ENCODE measurements at places on chromosomes 6 and 20.

- DNase-seq = no peak
These were observed 203.1 kb downstream of the JARID2 start for GRCh38 chr6:15449011-15449410.

DNA sequence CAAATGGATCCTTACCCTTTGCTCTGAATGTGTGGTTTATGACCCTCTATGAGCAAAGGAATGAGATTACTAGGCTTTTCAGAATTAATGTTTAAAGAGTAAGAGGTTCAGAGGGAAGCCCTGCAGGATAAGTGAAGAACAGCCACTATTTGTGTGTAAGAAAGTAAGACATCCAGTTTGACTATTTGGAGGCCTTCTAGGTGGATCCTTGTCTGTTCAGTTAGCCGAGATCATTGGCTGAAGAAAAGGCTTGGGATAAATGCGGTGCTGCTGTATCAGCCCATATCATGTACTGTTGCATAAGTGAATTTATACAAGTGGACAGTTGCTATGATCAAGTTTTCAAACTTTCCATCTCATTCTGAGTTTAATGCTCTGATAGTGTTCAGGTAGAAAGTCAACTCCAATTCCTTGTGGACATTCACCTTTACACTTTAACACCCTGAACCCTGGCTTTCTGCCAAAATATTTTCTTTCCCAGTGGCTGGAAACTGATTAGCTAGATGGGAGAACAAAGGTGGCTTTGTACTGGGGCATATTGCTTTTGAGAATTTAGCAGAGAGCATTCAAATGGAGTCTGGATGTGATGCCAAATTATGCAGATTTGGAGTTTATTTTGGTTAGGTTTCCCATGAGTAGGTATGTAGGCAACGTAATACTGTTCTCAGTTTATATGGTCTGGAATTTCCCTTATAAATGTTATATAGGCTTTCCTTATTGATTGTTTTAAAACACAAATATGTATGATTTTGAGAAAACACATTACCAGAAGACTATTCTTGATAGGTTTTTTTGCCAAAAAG lies 15.0 kb downstream of the PARD6B start:
- DNase-seq = no peak

- no peak for DNase-seq
These were observed 662.8 kb downstream of the TBC1D32 start for GRCh38 chr6:120671519-120671918.

- no peak for DNase-seq
These were observed 134.1 kb downstream of the RFPL4B start for GRCh38 chr6:112481211-112481610.

DNA sequence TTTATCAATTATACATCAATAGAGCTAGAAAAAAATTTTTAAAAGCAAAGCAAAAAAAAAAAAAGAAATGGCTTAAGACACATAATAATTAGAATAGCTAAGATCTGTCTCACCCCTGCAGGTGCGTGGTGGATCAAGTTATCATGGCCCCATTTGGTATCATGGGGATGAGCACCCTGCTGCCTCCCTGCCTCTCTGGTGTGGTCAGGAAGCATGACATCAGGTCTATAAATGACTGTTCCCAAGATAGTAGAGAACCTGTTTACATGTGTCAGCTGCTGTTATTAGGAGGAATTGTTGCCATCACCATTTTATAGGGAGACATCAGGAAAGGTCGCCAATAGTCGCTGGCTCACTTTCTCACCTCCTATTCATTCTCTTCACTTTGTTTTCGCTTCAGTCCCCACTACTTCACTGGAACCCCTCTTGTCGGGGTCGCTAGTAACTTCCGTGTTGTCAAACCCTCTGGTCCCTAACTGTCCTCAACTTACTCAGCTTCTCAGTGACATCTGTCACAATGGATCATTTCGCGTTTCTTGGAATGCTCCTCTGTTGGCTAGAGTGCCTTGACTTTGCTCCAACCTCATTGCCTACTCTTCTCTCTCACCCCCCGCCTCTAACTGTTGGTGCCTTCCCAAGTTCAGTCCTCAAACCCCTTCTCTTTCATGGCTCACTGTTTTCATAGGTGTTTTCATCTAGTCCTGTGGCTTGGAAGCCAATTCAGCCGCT lies 4.7 kb downstream of the DNTTIP1 start:
- no peak for DNase-seq

GRCh38 chr20:57396984-57397692 lies 5.9 kb downstream of the RBM38 start:
- DNase-seq = no peak

DNA sequence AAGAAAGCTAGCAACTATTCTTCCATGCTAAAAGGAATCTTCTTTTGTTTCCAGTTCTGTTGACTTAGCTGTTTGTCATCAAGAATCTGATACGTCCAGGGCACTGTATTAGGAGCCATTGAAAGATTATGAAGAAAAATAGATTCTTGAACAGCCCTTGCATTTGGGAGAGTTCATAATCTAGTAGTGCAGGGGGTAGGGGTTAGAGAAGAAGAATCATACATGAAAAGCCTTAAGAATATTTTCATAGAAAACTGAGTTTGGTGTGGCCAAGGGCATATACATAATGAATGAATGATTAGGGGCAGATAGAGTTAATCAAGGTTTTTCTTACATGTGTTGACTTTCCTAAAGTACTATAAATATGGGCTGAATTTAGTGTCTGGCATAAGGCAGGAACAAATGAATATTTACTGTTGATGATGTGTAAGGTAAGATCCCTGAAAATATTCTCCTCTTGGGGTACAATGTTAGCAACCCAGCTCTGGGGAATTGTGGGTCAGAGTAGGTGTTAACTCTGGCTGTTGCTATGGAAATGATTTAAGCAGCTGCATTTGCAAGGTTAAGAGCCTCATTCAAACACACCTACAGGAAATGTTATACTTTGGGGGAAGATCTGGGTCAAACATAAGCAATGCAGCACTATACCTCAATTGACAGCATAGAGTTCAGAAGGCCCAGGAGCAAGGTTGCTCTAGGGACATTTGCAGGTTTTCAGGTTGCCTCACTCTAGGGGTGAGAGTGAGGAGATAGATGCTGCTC lies 667.3 kb upstream of the CITED2 start:
- DNase-seq = no peak

GRCh38 chr6:18021166-18021850 lies 33.9 kb upstream of the KIF13A start:
- DNase-seq = no peak

GRCh38 chr6:42545226-42545773 lies 18.5 kb upstream of the UBR2 start:
- no peak for DNase-seq

GRCh38 chr6:142903812-142904211 lies 41.2 kb downstream of the HIVEP2 start:
- no peak for DNase-seq

GRCh38 chr6:5422321-5422915 lies 161.1 kb downstream of the FARS2 start:
- no peak for DNase-seq

GRCh38 chr6:167552961-167553735 lies 228.3 kb downstream of the TTLL2 start:
- no peak for DNase-seq

GRCh38 chr20:37979021-37979985 lies 54.0 kb downstream of the TTI1 start:
- DNase-seq = no peak

DNA sequence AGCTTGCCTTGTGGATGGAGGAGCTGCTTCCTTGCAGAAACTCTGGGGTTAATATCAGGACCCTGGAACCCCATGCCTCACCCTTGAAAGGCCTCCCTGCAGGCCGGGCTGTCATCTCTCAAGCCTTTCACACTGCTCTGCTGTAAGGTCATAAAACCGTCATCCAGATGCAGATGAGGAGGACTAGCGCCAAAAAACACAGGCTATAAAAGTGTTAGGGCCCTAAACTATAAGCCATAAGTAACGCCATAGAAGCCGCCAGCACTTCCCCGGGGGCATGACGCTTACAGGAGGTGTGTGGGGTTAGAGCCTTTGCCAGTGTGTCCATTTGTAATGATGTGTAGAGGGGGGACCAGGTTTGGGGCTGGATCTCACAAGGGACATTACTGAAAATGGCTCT lies 47.6 kb downstream of the CDH4 start:
- DNase-seq = no peak

DNA sequence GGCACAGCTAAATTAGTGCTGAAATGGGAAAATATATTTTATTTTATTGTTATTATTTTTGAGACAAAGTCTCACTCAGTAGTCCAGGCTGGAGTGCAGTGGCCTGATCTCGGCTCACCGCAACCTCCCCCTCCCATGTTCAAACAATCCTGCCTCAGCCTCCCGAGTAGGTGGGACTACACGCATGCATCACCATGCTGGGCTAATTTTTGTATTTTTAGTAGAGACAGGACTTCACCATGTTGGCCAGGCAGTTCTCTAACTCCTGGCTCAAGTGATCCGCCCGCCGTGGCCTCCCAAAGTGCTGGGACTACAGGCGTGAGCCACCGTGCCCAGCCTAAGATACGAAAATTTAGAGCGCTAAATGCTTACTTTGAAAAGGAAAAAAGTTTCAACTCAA lies 4.8 kb downstream of the RAB23 start:
- no peak for DNase-seq

DNA sequence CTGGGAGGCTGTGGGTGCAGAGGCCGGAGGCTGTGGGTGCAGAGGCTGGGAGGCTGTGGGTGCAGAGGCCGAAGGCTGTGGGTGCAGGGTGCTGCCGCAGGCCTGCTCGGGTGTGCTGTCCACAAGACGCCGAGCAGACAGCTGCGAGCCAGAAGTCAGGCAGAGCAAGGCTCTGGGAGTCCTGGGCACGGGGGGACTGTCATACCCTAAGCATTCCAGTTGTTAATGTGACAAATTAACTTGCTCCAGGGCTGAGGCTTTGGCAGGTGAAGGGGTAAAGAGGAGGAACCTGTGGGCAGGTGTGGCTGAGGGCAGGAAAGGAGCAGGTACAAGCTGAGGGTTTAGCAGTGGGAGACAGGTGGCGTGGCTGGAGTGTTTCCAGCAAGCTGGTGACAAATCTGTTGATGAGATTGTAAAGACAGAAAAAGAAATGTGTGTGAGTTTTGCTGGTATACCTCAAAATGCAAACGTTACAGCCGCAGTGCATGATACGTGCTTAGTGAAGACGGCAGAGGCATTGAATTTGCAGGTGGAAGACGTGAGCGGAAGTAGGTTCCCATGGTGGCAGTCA lies 14.2 kb upstream of the ADRM1 start:
- DNase-seq = no peak

GRCh38 chr6:89526563-89526869 lies 93.6 kb downstream of the ANKRD6 start:
- no peak for DNase-seq

DNA sequence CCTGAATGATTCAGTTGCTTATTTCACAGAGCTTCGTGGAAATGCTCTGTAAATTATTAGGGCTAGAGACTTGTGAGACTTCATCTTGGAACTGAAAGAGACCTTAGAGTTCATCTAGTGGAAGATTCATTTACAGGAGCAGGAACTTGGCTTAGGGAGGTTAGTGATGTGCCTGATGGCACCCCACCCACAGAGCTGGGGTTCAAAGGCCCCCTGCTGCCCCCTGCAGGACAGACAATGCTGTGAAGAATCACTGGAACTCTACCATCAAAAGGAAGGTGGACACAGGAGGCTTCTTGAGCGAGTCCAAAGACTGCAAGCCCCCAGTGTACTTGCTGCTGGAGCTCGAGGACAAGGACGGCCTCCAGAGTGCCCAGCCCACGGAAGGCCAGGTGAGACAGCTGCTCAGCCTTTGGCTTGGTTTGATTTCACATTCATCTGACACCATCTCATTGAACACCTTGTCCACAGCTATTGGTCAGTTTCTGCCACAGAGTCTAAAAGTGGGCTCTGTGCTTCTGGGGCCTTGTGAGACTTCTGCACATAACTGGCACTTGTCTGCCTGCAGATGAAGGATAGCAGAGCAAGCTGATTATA lies 25.1 kb downstream of the MYBL2 start:
- DNase-seq = peak; percentile 32

DNA sequence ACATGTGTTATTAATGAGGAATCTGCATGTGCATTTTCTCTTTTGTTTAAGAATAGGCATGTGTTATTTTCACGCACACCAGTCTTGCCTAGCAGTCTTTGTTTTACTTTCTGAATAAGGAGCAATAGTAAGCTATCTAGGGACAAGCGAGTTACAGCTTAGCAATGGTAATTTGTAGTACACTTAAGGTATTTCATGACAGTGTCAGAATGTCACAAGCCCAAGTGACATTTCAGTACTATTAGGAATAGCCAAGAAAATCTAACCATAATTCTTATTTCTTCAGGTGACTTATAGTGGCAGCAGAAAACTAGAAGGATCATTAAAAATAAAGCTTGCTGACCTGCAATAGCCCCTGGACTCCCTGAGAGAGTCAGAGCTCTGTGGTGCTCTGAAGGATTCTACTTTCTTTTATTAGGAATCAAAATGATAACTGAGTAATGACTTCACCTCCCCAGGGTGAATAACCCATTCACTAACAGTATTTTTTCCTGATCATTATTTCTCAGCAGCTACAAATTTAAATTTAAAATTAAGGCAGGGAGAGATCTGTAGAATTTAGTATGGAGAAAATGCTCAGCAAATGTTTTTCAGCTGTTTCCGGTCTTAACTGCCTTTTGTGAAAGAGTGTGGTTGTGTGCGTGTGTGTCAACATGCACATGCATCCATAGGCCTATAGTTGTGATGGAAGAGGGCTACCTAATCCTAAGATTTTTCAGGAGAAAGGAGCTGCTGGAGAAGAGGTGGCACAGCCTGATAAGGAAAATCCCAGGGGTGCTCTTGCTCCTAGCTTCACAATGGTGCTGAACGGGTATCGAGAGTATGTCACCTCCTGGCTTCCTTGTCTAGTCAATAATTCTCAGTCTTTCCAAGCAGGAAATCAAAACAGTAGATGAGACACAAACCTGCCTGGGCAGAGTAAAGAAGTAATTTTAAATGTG lies 90.0 kb upstream of the BEND3 start:
- DNase-seq = no peak

- no peak for DNase-seq
These were observed 4.0 kb upstream of the OXT start for GRCh38 chr20:3067139-3068014.

- DNase-seq = no peak
These were observed 1.1 kb downstream of the CTSA start for GRCh38 chr20:45892049-45892825.

DNA sequence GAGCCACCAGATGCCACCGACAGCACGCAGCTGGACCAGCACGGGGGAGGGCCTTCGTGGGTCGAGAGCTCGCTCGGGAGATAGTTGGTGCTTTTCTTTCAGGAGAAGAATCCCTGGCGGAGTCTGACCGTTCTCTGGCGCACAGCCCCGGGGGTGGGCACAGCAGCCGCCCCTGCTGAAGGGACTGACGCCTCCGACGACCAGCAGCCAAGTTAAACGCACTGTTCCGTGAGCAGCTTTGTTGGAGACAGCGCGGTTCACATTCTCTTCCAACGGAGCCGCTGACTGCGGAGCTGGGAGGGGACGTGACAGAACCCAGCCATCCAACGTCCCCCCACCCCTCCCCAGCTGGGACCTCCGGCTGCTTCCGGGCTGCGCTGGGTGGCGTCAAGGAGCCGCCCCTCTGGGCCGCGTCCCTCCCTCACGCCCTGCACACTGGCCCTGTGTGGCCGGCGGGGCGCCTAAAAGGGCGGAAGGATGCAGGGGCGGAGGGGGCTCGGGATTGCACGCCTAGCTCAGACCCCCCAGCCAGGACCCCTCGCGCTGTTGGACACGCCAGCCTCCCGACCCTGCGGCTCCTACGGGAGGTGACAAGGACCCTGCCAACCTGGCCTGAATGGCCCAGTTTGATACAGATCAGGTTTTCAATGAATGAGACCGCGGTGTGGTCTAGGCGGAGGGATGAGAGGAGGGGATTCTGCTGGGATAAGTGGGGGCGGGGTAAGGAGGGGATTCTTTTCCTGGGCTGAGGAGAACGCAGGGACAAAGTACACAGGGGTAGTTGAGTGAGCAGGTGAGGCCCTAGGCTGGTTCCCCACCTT lies 36.4 kb upstream of the KHDC1 start:
- DNase-seq = no peak
